Kidney capillary endothelial cell (primary cell): ENCODE measurements at places on chromosomes 11 and 22.

GRCh38 chr11:109304159-109304558 is 117.8 kb upstream of the C11orf87 start:
- no peak for DNase-seq

DNA sequence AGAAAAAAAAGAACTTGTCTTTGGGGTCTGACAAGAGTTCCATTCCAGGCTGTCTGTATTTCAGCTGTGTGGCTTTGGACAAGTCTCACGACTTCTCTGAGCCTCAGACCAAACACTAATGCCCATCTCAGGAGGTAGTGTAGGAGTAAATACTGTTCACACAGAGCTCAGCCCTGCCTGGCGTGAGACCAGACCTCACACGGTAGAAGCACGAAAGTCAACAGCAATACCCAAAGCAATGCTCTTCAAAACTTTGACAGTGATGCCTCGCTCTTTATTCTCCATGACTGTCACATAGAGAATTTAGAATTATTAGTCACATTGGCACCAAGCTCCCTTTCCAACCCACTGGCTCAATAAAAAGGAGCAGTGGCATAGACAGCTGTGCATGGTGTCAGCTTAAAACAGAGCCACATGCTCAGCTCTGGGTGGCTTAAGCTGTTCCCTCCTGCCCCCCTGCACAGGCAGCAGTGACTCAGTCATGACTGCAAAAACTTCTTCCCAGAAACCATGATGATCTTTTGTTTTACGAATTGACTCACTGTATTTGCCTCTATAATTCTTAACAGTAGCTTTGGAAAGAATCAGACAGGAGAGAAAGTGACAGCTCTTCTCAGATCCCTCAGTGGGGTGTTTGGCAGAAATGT is 74.0 kb upstream of the PHF21B start:
- DNase-seq = peak; percentile 48

DNA sequence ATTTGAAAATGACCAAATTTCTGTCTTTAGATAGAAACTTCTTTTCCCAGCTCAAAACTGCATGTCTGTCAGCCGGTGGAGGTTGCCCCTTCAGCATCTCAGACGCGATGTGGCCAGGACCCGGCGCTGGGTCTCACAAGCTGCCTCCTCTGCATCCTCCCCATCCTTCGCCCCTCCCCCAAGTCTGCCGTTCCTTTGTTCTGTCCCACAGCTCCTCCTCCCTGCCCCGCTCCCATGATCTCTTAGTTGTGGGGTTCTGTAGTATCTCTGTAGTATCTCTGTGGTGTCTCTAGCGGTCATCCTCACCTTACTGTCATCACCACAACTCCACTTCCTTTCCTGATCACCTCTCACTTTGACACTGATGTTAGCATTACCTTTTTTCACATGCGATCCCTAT is 49.9 kb downstream of the TRAF6 start:
- DNase-seq = no peak

GRCh38 chr11:110505528-110506284 is 76.0 kb downstream of the FDX1 start:
- no peak for DNase-seq

DNA sequence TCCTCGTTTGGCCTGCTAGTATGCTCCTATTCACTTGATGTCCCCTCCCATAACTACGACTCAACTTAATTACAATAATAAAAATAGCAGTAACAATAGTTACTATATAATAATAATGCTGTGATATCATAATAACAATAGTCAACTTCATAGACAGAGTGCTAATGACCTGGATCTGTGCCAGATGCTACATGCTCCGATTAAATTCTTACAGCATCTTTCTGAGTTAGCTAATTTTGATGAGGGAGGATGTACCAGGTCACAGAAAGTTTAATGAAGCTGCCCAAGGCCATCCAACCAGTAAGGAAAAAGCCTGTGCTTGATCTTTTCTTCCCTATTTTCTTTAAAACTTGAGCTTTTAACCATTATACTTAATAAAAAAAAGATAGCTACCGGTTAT is 413.4 kb upstream of the LRRC4C start:
- DNase-seq = no peak

- no peak for DNase-seq
These were observed 14.2 kb upstream of the PIK3C2A start for GRCh38 chr11:17221968-17222367.

DNA sequence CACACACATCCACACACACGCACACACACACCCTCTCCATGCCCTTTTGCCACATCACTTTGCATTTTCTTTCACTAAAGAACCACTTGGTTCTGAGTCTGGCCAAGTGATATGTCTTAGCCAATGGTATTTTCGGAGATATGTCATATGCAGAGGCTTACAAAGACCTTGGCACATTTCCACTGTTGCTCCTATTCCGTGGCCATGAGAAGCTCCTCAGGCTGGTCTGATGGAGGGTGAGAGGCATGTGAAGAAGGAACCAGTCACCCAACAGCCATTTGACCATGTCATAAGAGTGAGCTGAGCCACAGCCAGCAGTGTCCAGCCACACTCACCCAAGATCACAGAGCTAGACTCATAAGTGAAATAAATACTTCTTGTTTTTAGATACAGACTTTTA is 212.6 kb upstream of the NAV2 start:
- DNase-seq = no peak

DNA sequence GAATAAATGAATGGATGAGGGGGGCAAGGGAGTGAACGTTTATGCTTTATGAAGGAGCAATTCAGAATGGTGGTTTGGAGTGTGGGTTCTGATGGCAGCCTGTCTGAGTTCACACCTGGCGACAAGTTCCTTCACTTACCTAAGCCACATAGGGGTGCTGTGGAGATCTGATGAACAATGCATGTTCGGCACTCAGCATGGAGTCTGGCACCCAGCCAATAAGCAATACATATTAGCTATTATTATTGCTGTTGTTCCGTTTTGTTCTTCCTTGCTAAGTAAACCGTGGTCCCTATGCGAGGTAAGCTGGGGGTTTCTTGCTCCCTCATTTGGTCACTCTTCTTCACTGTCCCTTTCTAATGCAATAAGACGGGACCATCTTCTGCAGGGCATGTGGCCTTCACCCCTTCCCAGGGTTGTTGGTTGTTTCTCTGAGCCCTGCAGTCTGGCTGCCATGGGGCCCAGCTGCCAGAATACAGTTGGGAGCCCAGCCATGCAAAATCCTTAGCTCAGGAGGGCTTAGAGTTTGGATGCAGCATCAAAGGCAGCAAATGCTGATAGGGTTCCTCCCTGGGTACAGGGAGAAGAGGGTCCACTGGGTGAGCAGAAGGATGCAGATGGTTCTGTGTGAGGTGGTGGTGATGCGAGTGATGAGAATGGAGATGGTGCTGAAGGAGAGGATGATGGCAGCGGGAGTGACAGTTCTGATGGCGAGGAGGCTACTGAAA is 6.4 kb upstream of the PKNOX2 start:
- DNase-seq = no peak

- DNase-seq = no peak
These were observed 32.5 kb downstream of the PPP2R1B start for GRCh38 chr11:111733611-111734088.

- peak; percentile 20 for DNase-seq
These were observed 9.3 kb upstream of the TYR start for GRCh38 chr11:89168396-89168795.

DNA sequence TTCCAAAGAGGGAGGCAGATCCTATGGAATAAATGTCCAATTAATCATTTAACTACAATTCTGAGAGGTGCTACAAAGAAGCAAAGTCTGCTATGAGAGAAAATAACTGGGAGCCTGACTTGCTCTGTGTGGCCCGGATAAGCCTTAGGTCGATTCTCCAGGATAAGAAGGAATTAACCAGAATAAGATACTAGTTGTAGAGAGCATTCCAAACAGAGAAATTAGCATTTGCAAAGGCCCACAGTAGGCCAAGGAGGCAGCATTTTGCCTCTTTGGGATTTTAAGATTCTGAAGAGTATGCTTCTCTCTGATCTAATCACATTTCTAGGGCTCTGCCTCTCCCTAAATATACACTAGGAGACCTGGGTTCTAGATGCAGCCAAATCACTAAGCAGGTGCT is 113.7 kb downstream of the SNX19 start:
- no peak for DNase-seq

- DNase-seq = no peak
These were observed 944.6 kb downstream of the OPCML start for GRCh38 chr11:132587716-132588115.

GRCh38 chr22:31574055-31574670 is 77.8 kb downstream of the SFI1 start:
- DNase-seq = no peak

DNA sequence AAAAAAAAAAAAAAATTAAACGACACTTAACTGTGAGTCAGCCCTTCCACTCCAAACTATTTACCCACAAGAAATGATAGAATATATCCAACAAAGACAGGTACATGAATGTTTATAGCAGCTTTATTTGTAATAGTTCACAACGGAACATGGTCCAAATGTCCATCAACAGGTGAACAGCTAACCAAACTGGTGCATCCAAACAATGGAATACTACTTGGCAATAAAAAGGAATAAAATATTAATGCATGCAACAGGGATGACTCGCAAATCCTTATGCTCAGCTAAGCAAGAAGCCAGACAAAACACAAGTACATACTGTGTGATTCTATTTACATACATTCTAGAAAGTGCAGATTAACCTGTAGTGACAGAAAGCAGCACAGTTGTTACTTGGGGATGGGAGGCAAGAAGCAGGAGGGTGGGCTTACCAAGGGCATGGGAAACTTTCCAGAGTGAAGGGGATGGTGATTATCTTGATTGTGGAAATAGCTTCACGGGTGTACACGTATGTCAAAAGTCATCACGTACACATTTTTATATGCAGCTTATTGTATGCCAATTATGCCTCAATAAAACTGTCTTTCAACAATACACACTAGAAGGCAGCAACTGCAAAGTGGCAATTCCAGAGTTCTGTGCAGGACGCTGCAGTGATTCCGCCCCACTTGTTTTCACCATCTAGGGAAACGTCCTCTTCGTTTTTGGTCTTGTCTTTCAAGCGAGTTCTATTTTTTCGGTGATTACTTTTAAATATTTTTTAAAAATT is 6.7 kb upstream of the SF1 start:
- DNase-seq = no peak

- no peak for DNase-seq
These were observed 5.5 kb upstream of the TMPRSS13 start for GRCh38 chr11:117934526-117935307.

GRCh38 chr11:122744357-122744756 is 88.8 kb downstream of the UBASH3B start:
- DNase-seq = no peak

DNA sequence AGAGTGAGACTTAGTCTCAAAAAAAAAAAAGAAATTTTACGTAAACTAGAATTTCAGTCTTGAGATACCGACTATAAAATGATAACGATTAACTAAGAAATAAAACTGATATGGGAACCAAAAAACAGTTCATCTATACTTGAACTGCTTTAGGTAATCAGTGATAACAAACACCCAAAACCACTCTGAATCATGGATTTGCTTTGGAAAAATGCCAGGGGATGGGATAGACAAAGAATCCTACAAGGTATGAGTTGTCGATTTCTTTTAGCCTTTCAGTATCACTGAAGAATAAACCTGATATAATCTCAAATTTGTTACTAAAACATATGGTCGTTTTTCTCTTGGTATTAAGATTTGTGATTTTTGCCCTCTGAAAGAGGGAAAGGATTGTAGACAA is 13.7 kb downstream of the CSTF3 start:
- DNase-seq = no peak

GRCh38 chr22:50455201-50455600 is 19.6 kb downstream of the SBF1 start:
- no peak for DNase-seq

- no peak for DNase-seq
These were observed 3.0 kb downstream of the INPPL1 start for GRCh38 chr11:72227316-72228228.

DNA sequence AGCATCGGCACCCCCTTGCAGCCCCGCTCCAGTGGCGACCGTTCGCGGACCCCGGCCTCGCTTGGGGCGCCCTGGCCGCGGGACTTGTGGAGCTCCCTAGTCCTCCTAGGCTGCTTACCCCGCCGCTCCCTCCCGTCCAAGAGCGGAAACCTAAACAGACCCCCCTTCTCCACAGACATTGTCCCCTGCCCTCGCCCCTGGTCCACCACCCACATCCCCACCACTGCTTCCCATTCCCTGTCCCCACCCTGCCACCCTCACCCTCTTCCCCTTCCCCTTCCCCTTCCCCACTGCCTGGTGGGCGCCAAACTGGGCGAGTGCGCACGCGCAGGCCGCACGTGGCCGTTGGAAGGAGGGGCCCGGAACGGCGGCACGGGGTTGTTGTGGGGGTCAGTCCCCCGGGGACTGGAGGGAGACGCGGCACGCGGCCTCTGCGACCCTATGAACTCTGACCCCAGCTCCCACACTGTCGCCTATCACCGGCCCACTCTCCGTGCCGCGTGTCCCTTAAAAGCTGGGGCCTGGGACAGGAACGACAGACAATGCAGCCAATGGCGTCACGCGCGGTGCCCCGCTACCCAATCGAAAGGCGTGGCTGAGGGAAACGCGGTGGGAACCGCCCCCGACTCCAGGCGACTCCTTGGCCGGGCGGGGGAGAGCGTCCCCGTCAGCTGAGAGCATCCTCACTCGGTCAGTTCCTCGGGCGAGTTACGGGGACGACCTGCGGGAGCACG is at the start of gene SNX32:
TSS of gene SNX32 (plus strand) at position 667 of the 734 bp plus-strand sequence. CDS start 103 bp downstream, outside the sequence.
- DNase-seq = peak; percentile 84

DNA sequence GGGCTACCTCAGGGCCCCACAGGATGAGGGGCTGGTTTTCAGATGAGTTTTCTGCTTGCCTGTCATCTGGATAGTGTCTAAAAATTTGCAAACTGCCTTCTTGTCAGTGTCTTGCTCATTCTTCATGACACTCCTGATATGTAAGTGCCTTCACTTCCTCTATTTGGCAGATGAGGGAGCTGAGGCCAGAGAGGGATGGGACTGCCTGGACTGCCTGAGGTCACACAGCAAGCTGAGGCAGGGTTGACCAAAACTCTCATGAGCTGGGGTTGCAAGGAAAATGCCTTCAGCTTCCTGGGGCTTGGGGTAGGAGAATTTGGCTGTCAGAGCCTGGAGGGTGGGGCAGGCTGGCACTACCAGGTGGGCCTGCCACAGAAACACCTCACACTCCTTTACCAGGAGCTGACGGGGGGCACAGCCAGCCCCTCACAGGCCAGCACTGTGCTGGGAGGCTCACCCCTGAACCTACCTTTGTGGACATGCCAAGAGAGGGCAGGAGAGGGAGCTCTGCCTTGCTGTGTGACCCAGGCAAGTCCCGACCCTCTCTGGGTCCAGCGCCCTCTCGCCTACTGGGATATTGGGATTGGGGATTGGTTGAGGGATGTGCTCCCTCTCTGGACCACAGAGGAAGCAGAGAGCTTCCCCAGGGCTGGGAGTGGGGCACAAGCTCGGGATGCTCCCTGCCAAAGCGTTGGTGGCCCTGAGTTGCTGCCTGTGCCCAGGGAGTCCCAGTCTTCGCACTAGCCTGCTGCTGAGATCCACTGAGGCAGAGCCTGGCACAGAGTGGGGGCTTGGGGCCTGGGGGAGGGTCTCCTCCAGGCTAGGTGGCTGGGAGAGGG is 1.9 kb upstream of the P2RY6 start:
- no peak for DNase-seq

GRCh38 chr11:14388352-14388751 is 29.4 kb upstream of the RRAS2 start:
- DNase-seq = no peak
